SJCRH30 (cell line): ENCODE measurements at places on chromosomes 4 and X. TPM values are rescaled to one million over a fixed set of nuclear protein-coding genes. Genes with fewer than 3 reads are reported as not detected.

MTMR8 gene
- total RNA-seq, result not detected in 2 replicates

DNA sequence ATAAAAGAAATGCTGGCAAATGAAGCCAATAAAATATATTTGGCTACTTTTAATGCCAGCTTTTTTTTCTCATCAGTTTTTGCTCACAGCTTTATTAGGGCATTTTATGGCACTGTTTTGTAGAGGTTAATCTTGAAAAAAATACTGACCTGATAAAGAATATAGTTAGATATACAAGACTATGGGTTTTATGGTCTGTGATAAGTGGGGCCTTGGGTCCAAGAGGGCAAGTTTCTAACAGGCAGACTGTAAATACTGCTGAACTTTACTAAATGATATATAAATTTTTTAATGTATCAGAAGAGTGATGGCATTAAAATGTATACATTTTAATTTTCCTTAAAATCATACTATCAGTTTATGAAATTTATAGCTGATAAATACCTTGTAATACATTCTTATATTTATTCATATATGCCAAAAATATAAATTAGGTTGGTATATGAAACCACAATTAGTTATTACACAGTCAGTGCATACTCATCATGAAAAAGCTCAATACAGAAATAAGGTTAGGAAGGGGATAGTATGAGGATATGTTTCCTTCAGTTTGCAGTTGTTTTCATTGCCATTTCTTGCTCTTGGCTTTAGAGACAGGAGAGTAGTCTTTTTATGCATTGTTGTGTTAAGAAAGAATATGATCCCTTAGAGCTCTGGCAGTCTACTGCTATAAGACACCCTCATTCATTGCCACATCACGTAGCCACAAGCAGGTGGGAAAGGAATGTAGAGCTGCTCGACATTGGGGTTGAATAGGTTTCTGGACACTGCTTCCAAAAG lies 146.6 kb downstream of the TLL1 start:
- no peaks in the 10 kb centered on the region for H3K4me1 ChIP-seq
- no peak overlapping the region for H3K27ac ChIP-seq
- no peak overlapping the region for H3K4me3 ChIP-seq
- DNase-seq, result peak; percentile 13

DNA sequence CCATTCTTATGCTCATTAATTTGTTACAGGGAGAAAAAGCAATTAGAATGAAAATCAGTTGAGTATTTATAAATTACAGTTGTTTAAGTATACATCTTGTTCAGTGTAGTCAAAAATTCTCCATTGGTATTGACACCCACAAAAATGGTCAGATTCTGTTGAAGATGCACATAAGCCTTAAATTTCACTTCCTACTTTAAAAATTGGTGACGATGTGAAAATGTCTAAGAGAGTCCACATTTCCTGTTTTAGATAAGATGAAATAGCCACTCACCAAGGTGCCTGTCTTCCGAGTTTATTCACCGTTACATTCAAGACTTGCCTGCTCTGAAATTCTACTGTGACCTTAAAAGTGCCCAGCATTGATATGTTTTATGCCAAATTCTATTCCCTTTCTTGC lies 93.6 kb downstream of the GPR143 start:
- no peaks in the 10 kb centered on the region for H3K36me3 ChIP-seq
- H3K4me1 ChIP-seq, result 0 out of 2 replicates have a peak, but pooled peaks cover 4% of the 10 kb centered on the region
- no peaks in the 10 kb centered on the region for H3K27me3 ChIP-seq

GRCh38 chr4:55399581-55399980 lies 3.8 kb downstream of the TMEM165 start:
- H3K4me1 ChIP-seq, result peaks cover 10% of the 10 kb centered on the region
- DNase-seq, result no peak
- H3K4me3 ChIP-seq, result no peak overlapping the region
- H3K36me3 ChIP-seq, result peaks cover 38% of the 10 kb centered on the region
- no peak overlapping the region for H3K27ac ChIP-seq

DNA sequence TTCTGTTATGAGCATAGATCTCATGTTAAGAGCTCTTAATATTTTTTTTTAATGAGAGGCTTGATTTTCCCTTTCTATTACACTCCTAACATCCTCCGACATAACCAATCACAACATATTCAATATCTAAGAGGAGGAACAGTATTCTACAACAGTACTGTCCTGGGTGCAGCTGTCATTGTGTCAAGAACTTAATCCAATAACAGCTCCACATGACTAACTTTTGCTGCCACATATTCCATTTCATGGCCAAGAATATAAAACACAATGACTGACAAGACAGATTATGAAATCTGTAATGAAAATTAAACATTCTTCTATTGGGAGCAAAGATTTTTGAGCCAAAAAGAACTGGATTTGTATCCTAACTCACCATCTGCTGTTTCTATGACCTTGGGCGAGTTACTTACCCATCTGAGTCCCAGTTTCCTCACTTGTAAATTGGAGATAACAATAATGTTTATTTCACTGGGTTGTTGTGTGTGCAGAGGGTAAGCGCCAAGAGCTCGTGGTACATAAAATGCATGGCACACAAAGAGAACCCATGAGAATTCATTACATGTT lies 405.6 kb downstream of the SPRY1 start:
- no peaks in the 10 kb centered on the region for H3K27me3 ChIP-seq
- no peak overlapping the region for H3K27ac ChIP-seq
- no peak for DNase-seq
- H3K4me3 ChIP-seq, result no peak overlapping the region
